ENCODE measurements at places on chromosomes 5 and 9.

- H3K27me3 ChIP-seq = no peaks in the 10 kb centered on the region
- H3K27ac ChIP-seq = no peak overlapping the region
- no peaks in the 10 kb centered on the region for H3K36me3 ChIP-seq
- DNase-seq = no peak
Measured at GRCh38 chr9:130017076-130017475, 25.9 kb downstream of the FNBP1 start.

GRCh38 chr9:129816501-129817435 lies 7.2 kb downstream of the TOR1A start:
- H3K4me3 ChIP-seq = no peak overlapping the region
- no peaks in the 10 kb centered on the region for H3K27me3 ChIP-seq
- H3K27ac ChIP-seq = no peak overlapping the region

GRCh38 chr9:127144670-127145445 lies 22.4 kb upstream of the ANGPTL2 start:
- H3K27me3 ChIP-seq = no peaks in the 10 kb centered on the region
- H3K4me1 ChIP-seq = peaks cover 8% of the 10 kb centered on the region
- peak; percentile 40 for DNase-seq
- no peaks in the 10 kb centered on the region for H3K36me3 ChIP-seq

DNA sequence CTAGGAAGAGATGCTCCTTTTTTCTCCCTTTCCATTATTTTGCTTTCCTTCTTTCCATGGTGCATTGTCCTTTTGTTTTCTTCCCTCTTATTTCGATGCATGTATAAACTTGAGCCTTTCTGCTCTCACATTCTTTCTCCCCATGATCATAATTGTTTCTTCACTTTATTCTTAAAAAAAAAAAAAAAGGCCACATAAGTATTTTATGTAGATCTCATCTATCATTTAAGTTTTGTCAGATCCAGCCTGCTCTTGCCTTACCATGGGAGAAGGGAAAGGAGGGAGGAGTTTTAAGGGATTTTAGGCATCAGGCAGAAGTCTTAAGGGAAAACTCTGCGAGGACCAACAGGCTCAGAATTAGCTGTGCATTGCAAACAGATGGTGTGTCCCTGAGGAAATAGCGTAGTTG lies 11.1 kb downstream of the TGFBR1 start:
- no peak overlapping the region for H3K27ac ChIP-seq
- H3K4me3 ChIP-seq = no peak overlapping the region
- H3K27me3 ChIP-seq = no peaks in the 10 kb centered on the region
- DNase-seq = no peak
- H3K4me1 ChIP-seq = 0 out of 2 replicates have a peak, but pooled peaks cover 5% of the 10 kb centered on the region

- H3K36me3 ChIP-seq = no peaks in the 10 kb centered on the region
- DNase-seq = no peak
- no peaks in the 10 kb centered on the region for H3K27me3 ChIP-seq
- no peak overlapping the region for H3K4me3 ChIP-seq
Measured at GRCh38 chr5:172855597-172856292, 21.7 kb downstream of the ERGIC1 start.

DNA sequence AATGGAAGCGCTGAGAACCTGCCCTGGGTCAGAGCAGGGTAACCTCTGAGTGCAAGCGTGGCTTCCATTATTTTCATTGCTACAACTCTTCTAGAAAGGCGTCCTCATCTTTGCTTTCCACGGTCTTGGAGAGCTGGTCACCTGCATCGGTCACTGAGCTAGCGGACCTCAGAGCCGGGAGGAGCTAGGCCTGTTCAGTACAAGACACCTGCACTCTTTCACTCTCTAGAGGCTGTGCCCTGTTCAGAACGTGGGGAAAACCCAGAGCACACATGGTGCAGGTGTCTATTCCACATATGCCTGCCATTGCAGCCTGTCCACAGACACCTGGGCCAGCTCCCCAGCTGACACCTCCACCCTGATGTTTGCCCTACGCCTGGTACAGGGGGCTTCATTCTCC lies 147.8 kb upstream of the IRX2 start:
- H3K27ac ChIP-seq = no peak overlapping the region
- no peaks in the 10 kb centered on the region for H3K36me3 ChIP-seq
- H3K4me3 ChIP-seq = no peak overlapping the region
- H3K27me3 ChIP-seq = no peaks in the 10 kb centered on the region

DNA sequence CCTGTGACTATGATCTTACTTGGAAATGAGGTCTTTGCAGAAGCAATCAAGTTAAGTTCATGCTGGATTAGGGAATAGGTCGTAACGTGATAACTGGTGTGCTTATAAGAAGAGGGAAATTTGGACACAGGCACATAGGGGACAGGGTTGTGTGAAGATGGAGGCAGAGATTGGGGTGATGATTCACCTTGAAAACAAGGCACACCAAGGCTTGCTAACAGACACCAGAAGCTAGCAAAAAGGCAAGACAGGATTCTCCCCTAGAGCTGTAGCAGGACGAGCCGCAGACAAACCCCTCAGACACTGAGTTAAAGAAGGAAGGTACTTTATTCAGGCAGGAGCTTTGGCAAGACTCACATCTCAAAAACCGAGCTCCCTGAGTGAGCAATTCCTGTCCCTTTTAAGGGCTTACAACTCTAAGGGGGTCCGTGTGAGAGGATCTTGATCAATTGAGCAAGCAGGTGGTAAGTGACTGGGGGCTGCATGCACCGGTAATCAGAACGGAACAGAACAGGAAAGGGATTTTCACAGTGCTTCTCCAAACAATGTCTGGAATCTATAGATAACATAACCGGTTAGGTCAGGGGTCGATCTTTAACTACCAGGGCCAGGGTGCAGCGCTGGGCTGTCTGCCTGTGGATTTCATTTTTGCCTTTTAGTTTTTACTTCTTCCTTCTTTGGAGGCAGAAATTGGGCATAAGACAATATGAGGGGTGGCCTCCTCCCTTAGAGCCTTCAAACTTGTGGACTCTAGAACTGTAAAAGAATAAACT lies 57.5 kb upstream of the S1PR3 start:
- no peaks in the 10 kb centered on the region for H3K27me3 ChIP-seq
- H3K4me1 ChIP-seq = no peaks in the 10 kb centered on the region
- no peaks in the 10 kb centered on the region for H3K36me3 ChIP-seq
- H3K4me3 ChIP-seq = no peak overlapping the region
- H3K27ac ChIP-seq = no peak overlapping the region

GRCh38 chr9:4756420-4756819 lies 15.4 kb upstream of the AK3 start:
- H3K27ac ChIP-seq = no peak overlapping the region
- no peaks in the 10 kb centered on the region for H3K36me3 ChIP-seq
- H3K4me3 ChIP-seq = no peak overlapping the region
- no peaks in the 10 kb centered on the region for H3K27me3 ChIP-seq
- no peak for DNase-seq

DNA sequence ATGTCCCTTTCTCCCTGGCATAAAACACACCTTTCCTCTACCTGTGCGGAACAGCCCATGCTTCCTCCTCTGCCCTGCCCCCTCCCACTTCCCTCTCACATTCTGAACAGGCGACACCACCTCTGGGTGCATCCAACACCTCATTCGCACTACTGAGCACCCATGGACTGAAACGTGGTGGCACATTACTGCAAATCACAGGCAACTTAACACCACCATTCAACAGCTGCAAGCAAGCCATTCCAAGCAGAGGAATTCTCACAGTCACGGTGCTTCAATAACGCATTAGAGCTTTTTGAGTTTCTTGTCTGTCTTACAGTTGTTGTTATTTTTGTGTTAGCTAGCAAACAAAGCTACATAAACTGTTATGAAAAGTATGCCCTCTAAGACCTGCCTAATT lies 298.2 kb upstream of the TAS2R1 start:
- H3K4me3 ChIP-seq = no peak overlapping the region
- no peaks in the 10 kb centered on the region for H3K4me1 ChIP-seq
- H3K27ac ChIP-seq = no peak overlapping the region
- DNase-seq = no peak

GRCh38 chr9:33223696-33224095 lies 16.3 kb upstream of the SPINK4 start:
- no peak overlapping the region for H3K4me3 ChIP-seq
- no peaks in the 10 kb centered on the region for H3K36me3 ChIP-seq
- DNase-seq = no peak
- no peak overlapping the region for H3K27ac ChIP-seq

DNA sequence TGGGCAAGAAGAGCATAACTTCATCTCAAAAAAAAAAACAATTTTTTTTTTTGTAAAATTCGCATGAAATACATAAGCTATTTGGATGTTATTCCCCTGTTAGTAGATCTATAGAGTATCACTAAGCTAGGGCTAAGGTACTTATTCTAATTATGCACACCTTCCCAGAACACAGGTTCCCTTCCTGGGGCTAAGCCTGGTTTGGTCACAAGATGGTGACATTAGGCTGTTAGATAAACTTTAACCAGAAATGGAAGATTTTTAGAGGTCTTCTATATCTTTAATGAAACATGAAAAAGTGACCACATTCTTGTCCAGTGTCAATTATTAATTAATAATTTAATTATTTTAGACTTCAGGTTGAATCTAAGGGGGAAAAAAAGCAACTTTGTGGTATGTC lies 433.5 kb downstream of the CDH18 start:
- DNase-seq = no peak
- H3K4me1 ChIP-seq = no peaks in the 10 kb centered on the region
- H3K27ac ChIP-seq = no peak overlapping the region
- no peaks in the 10 kb centered on the region for H3K36me3 ChIP-seq

DNA sequence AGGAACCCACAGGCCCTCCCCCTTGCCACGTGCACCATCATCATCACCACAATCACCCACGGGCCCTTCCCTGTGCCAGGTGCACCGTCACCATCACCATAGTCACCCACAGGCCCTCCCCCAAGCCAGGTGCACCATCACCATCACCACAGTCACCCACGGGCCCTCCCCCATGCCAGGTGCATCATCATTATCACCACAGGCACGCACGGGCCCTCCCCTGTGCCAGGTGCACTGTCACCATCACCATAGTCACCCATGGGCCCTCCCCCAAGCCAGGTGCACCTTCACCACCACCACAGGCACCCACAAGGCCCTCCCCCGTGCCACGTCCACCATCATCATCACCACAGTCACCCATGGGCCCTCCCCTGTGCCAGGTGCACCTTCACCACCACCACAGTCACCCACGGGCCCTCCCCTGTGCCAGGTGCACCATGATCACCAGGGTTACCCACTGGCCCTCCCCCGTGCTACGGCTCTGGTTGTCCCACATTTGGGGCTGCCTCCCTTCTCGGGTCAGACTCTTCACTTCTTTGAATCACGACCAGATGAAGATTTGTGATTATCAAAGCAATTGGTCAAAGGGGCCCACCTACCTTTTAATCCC lies 69.1 kb upstream of the OLFM1 start:
- H3K4me1 ChIP-seq = no peaks in the 10 kb centered on the region
- H3K27me3 ChIP-seq = no peaks in the 10 kb centered on the region
- no peak for DNase-seq
- H3K27ac ChIP-seq = no peak overlapping the region
- no peak overlapping the region for H3K4me3 ChIP-seq

- no peak overlapping the region for H3K4me3 ChIP-seq
- no peak for DNase-seq
- H3K27me3 ChIP-seq = peaks cover 13% of the 10 kb centered on the region
- peaks cover 6% of the 10 kb centered on the region for H3K4me1 ChIP-seq
- no peak overlapping the region for H3K27ac ChIP-seq
Measured at GRCh38 chr5:77960305-77960704, 184.2 kb upstream of the TBCA start.

DNA sequence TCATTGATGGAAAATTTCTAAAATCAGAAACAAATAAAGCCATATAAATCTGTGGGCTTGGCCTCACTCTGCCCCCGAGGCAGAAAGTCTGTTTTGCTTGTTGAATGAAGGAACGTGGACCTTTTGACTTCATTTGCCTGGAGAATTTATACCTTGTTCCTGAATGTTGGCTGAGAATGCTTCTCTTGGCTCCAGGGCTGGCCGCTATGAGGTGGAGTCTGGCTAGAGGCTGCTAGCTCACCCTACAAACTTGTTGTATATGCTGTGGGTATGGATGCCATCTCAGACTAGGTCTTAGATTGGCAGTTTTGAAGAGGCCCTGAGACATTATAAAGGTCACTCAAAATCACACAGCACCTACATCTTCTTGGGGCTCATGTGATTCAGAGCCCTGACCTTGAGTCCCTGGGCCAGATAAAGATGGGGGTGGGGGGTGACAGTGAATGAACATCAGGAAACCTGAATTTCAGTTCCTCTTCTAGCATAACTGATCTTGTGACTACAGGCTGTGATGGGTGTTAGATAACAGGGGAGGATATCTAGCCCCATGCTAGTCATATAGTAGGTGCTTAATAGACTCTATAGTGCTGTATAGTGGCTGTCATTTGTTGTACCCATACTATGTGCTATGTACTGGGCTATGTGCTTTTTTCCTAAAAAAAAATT lies 2.8 kb downstream of the GM2A start:
- DNase-seq = no peak
- no peak overlapping the region for H3K4me3 ChIP-seq
- no peak overlapping the region for H3K27ac ChIP-seq
- no peaks in the 10 kb centered on the region for H3K27me3 ChIP-seq
- no peaks in the 10 kb centered on the region for H3K36me3 ChIP-seq

GRCh38 chr9:4887556-4887955 lies 94.8 kb downstream of the RCL1 start:
- no peaks in the 10 kb centered on the region for H3K27me3 ChIP-seq
- peaks cover 5% of the 10 kb centered on the region for H3K4me1 ChIP-seq
- no peak for DNase-seq
- no peak overlapping the region for H3K4me3 ChIP-seq

- H3K27ac ChIP-seq = peak overlapping the region; percentile 84
- H3K4me1 ChIP-seq = peaks cover 7% of the 10 kb centered on the region
- H3K27me3 ChIP-seq = no peaks in the 10 kb centered on the region
- H3K4me3 ChIP-seq = peak overlapping the region; percentile 83
Measured at GRCh38 chr5:141512911-141513626, 24.2 kb downstream of the PCDHGC5 start.

GRCh38 chr9:124032247-124032646 lies 20.7 kb downstream of the LHX2 start:
- H3K36me3 ChIP-seq = no peaks in the 10 kb centered on the region
- no peak overlapping the region for H3K27ac ChIP-seq
- H3K4me1 ChIP-seq = peaks cover 9% of the 10 kb centered on the region
- H3K4me3 ChIP-seq = peak overlapping the region; percentile 21
- peaks cover 12% of the 10 kb centered on the region for H3K27me3 ChIP-seq

- peaks cover 24% of the 10 kb centered on the region for H3K36me3 ChIP-seq
- DNase-seq = no peak
- peak overlapping the region; percentile 82 for H3K4me3 ChIP-seq
- H3K4me1 ChIP-seq = no peaks in the 10 kb centered on the region
Measured at GRCh38 chr5:150758203-150758530, 650 bp downstream of the DCTN4 start.

- H3K27ac ChIP-seq = no peak overlapping the region
- H3K4me1 ChIP-seq = no peaks in the 10 kb centered on the region
- no peak overlapping the region for H3K4me3 ChIP-seq
- no peaks in the 10 kb centered on the region for H3K27me3 ChIP-seq
Measured at GRCh38 chr9:77614645-77615044, 33.5 kb downstream of the GNA14 start.
